DMS 273 treated with DMSO at 0.1 percent for 48 hours (cell line): ENCODE measurements at places on chromosomes 13 and 19.

DNA sequence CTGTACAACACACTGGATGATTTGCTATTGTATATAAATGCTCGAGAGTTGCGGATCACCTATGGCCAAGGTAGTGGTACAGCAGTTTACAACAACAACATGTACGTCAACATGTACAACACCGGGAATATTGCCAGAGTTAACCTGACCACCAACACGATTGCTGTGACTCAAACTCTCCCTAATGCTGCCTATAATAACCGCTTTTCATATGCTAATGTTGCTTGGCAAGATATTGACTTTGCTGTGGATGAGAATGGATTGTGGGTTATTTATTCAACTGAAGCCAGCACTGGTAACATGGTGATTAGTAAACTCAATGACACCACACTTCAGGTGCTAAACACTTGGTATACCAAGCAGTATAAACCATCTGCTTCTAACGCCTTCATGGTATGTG, 21.5 kb downstream of the OLFM4 start:
- DNase-seq = no peak

DNA sequence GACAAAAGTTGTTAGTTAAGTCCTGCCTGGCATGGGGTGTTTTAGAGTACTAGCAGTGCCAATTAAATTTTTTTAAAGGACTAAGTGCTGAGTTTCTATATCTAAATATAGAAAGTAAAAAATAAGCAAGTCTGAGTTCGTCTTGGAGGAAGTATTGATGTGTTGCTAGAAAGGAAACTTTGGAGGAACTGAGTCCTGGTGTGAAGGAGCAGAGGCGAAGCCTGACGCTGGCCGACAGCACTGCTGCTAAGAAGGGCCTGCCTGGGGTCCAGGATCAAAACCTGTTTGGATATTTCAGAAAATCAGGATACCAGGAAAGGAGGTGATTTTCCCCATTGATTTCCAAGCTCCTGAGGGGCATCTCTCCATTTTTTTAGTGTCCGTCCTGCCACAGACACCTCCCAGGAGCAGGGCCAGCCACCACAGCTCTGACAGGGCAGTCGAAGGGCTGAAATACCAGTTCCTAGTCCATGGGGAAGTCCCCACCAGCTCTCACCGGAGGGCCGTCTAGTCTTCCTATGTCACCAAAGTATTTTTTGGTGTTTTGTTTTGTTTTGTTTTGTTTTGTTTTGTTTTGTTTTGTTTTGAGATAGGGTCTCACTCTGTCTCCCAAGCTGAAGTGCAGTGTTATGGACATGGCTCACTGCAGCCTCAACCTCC, 38.2 kb upstream of the NPAS1 start:
- DNase-seq = no peak

DNA sequence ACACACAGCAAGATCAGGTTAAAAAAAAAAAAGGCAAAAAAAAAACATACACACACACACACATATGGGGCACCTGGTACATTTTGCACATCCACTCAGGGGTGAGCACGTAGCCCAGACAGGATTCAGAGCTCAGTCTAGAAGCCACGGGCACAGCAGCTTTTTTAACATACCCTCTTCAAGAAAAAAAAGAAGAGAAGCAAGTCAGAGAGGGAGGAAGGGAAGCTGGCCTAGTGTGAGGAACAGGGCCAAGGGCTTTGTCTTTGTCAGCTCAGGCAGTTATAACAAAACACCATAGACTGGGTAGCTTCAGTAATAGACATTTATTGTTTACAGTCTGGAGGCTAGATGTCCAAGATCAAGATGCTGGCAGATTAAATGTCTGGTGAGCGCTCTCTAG, 2.3 kb upstream of the TPM4 start:
- no peak for DNase-seq

- DNase-seq = no peak
Measured at GRCh38 chr13:67664502-67664901, 434.4 kb upstream of the PCDH9 start.

DNA sequence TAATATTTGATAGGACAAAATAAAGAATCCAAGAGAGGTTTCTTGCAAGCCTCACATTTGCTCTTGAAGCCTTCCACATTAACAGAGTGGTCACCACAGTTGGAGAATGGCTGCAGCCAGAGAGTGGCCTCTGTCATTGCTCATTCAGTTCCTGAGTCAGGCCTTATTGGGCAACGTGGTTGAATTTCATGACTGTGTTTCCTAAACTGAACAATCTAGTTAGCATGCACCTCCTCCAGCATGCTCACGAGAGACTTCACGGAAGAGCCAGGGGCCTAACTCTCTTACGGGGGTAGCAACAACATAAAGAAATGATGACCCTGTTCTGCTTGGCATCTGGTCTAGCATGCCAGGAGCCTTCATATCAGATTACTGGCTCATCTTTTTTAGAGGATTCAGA, 9.6 kb upstream of the UBL3 start:
- DNase-seq = no peak

DNA sequence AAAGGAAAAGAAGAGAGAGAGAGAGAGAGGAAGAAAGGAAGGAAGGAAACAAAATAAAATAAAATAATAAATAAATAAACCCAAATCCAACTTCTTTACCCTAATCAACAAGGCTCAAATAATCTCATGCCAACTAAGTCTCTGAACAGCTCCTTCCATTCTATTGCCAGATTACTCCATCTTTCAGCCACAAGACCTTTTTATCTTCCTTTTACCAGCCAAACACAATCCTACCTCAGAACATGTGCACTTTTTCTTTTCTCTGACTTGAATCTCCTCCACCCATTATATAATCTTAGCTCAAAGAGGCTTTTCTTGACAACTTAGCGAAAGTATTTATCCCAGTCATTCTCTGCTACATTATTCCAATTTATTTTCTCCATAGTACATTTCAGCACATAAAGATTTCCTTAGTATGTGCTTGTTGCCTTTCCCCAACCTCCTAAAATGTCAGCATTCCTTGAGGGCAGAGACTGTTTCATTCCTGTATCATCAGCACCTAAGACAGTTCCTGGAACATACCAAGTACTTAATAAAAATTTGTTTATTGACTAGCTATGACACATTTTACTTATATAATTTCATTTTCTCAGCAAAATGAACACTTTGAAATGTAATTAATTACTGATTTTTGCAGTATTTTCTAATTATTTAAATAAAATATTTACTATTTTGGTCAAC, 33.5 kb upstream of the USPL1 start:
- no peak for DNase-seq

- DNase-seq = no peak
Measured at GRCh38 chr13:20714161-20714560, 10.7 kb downstream of the IL17D start.

GRCh38 chr19:33100894-33101644, 20.1 kb downstream of the GPATCH1 start:
- no peak for DNase-seq

DNA sequence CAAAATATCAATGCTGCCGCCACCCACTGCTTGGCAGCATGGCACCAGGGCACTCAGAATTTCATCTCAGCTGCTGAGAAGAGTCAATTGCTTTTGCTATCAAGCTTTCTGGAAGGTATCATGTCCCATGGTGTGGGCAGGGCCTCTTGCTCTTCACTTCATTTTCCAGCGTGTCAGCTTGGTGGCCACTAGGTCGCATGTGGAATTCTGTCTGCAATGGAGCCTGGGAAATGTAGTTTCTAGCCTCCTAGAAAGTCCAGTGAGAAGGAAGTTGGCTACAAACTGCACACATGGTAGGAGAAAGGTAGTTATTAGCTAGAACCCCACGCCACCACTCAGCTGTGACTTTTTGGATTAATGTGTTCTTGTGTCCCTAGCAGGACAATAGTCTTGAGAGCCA, 105.3 kb downstream of the MYO16 start:
- no peak for DNase-seq

DNA sequence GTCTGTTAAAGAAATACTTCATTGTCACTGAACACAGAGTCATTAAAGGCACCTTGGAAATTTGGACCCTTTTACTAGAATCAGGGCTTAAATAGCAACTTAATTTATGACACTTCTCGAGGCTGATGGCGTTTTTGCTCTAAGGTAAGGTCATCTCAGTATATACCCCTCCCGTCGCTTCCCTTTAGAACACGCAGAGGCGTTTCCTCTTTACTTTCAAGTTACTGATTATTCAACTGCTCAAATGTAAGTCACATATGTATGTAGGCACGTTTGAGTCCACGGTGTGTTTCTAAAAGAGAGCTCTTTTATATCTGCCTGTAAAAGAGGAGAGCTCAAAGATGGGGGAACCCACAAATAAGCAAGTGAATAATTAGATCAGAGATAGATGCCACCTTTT, 181.5 kb downstream of the TSHZ3 start:
- no peak for DNase-seq

DNA sequence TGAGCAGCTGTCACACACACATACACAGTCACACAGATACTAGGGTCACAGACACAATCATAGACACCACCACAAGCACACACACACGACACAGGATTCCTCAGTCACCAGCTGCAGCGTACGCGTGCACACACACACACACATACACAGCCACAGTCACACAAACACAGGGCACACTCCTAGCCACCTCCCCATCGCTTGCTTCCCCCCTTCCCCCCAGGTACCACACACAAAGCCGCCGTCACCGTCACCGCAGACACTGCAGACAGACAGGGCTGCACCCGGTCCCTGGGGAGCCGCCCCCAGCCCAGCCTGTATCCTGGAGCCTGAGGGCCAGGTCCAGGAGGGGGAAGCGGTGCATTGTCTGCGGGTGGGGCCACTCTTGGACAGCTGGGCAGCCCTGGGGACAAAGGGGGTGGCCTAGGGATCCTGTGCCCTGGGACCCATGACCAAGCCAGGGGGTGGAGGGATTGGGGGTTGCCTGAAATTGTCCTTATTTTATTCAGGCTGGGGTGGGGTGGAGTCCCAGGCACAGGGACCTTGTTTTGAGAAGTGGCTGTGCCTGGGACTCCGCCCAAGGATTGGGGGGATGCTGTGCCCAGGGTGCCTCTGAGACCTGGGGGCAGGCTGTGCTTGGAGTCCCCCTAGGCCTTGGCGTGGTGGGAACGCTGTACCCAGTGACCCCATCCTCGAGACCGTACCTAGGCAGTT, 957 bp downstream of the NUMBL start:
- DNase-seq = no peak

- no peak for DNase-seq
Measured at GRCh38 chr19:41870401-41870873, 6.6 kb upstream of the CD79A start.

GRCh38 chr13:66344805-66345517, 885.2 kb downstream of the PCDH9 start:
- no peak for DNase-seq

DNA sequence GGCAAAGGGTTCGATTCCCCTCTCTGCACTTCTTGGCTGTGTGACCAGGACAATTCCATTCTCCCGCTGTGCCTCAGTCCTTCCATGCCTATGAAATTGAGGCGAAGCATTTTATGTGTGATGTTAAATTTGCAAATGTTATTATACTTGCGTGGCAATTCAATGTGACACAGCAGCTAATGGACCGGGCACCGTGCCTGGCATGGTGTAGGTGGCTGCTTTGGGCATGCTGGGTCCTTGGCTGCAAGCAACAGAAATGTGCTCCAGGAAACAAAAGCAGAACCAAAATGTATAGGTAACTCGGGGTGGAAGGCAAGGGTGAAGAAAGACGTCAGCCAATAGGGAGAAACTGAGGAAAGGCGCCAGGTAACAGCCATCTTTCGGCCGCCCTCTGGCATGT, 37.1 kb downstream of the TINCR start:
- no peak for DNase-seq

DNA sequence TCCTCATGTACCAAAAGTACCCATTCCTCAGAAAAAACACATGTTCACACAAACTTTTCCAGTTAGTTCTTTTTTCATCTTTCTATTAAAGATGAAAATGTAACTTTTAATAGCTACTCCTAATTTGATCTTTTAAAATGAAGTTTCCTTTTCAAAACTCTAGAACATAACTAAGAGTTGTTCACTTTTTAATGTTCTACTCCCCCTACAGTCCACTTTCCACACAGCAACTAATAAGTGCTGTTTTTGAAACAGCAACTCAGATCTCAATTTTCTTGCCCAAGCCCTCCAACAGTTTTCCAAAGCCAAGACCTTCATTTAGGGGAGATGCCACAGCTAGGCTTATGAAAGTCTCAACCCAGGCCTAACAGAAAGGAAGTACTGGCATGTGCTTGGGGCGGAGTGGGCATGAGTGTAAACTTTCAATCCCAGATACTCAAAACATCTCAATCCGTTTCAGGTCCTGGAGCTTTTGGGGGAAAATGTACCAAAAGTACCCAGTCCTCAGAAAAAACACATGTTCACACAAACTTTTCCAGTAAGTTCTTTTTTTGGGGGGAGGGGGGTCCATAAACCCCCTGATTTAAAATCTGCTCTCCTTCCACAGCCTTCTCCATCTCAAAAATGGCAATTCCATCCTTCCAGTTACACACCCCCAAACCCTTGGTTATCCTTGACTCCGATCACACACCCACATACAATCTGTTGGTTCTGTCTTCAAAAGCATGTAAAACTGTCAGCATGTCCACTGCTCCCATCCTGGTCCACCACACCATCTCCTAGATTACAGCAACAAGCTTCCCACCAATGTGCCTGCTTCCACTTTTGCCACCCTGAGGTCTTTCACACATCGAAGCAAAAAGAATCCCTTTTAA, 2.0 kb downstream of the FBL start:
- DNase-seq = no peak

GRCh38 chr19:44813070-44813840, 4.4 kb downstream of the BCAM start:
- DNase-seq = no peak

- no peak for DNase-seq
Measured at GRCh38 chr13:21948769-21949474, 278.0 kb downstream of the FGF9 start.

DNA sequence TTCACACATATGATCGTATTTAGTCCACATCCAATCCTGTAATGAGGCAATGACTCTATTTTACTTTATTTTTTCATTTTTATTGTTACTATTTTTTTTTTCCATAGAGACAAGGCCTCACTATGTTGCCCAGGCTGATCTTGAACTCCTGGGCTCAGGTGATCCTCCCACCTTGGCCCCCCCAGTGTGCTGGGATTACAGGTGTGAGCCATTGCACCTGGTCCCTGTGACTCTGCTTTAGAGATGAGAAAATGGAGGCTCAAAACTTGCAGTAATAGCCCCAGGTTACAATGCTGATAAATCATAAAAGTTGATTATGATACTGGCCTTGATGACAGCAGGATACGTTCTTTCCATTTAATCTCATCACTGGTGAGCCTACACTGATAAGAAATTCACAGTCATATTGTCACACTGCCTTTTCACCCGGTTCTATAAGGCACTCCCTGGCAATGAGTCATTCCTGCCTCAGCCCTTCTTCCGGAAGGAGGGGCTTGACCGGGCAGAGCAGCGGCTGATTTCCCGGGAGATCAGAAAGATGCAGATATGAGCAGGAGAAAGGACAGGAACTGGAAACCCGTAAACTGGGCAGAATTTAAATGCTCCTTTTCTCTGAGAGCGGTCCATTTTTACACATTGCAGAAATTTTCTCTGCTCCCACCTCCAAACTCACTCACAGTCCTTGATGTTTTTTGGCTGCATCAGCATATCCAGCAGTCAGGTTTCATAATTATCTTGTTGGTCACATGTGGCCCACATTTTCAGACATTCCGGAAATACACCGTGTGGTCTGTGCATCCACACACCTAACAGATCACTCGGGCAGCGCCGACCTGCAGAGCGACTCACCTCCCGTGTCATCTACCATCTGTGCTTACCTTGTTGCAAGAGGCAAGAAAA, 616.4 kb downstream of the EFNB2 start:
- no peak for DNase-seq

GRCh38 chr13:94556621-94557020, 39.3 kb downstream of the TGDS start:
- DNase-seq = no peak
